ENCODE measurements at places on chromosomes 3 and 15.

DNA sequence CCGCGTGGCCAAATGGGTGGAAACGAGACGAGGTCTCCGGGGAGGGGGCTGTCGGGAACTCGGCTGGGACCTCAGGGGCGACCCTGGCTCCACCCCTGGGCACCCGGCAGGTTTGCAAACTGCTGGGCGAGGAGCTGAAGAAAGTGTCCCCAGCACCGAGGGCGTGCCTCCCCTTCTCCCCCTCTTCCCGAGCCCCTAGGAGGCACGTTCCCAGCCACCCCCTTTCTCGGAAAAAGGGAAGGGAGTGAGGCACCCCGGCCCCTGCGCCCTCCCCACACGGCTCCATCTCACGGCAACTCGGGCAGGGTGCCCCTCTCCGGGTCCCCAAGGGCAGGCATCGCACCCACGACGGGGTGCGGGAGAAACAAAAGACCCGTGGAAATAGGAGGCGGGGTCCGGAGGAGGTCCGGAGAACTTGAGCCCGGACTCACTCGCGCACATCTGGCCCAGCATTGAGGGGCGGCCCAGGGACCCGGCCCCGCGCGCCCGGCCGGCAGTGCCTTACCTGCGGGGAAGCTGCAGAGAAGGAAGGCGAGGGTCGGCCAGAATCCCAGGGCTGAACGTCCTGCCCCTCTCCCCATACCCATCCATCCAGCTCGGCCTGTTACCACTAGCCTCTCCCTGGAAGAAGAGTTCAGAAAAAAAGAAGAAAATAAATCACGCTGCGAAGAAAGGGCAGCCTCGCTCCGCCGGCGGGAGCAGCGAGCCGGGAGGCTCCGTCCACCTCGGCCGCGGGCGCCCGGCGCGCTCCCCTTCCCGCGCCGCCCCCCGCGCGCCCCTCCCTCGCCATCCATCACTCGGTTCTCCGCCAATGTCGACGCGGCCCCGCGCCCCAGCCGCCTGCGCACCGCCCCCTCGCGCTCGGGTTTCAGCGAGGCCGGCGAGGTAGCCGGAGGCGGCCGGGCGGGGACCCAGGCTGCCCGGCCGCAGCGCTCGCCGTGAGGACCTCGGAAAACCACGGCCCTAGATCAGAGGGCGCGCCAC is 16.3 kb downstream of the RGMA start:
- no peak for DNase-seq

GRCh38 chr15:74460298-74460697 is 662 bp downstream of the UBL7 start:
- no peak for DNase-seq

DNA sequence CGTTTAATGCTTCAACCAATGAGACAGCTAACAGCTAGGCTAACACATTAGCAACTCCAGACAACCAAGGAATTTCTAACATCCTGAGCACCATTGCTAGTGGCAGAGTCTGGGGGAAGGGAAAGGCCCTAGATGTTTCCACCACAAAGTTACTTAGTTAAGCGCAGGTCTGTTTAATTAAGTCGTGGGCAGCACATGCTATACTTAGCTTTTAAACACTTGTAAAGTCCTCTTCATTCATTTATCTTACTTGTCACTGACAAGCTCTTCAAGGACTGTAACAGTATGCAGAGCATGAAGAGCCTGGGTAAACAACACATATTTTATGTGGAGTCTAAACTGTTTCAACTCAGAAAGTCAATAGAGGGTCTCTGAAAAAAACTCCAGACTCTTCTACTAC is 221.1 kb upstream of the WNT5A start:
- no peak for DNase-seq

- no peak for DNase-seq
Observed at GRCh38 chr15:66505430-66505811, 295 bp downstream of the ZWILCH start.

All from activated CD4-positive, alpha-beta T cell treated with anti-CD3 and anti-CD28 coated beads, Interleukin-2, amount 10 ng/mL, durations not matched to agents 24 days and 14 days (primary cell).